ENCODE measurements at places on chromosomes 5 and 9.
A peak's percentile ranks its signal among the peaks of the same experiment; 100 is the strongest.

- ATAC-seq = no peak
These were observed 960 bp downstream of the NR2F1 start for GRCh38 chr5:93583768-93584595.

DNA sequence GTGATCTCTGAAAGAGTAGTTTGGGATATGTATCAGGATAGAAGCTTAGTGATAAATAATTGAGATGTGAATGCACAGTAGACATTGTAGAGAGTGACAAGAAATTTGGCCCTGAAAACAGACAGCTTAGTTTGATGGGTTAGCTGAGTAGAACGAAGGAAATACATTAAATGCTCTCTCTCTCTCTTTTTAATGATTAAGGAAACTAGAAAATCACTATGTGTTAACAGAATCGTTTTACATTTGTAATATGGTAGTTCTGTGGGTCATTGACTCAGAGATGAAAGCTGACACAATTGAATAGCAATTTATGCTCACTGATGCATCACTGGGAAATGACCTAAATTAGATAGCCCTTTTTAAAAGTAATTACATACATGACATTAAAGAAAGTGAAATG, 739.8 kb upstream of the PTPRD start:
- no peak for ATAC-seq

DNA sequence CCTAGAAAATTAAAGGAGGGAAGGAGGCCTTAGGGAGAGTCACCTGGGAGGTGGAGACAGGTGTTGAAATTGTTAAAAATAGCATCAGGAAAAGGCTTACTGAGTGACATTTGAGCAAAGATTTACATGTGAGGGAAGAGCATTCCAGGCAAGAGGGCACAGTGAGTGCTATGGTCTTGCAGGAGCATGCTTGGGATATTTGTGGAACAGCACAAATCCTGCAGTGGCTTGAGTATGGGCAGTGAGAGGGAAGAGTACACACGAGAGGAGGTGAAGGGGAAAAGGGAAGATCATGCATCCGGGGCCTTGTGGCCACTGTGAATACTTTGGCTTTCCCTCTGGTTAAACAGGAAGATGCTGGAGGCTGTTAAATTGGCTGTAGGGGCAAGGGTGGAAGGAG, 36.6 kb downstream of the ACER2 start:
- no peak for ATAC-seq

- no peak for ATAC-seq
These were observed 329.4 kb downstream of the IRX1 start for GRCh38 chr5:3925022-3925421.

DNA sequence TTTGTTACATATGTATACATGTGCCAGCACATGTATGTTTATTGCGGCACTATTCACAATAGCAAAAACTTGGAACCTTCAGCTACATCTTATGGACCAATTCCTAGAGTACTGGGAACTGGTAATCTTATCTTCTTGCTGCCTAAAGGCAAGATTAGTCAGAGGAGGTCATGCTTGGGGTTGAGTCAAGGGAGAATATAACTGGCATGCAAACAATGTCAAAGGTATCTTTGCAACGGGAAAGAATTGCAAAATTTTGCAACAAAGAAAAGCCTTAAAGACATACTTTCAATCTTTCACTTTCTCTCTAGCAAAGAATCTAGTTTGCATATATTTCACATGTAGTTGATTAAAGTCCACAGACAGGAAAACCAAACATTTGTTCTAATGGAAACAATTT, 145.2 kb downstream of the EDIL3 start:
- ATAC-seq = no peak

DNA sequence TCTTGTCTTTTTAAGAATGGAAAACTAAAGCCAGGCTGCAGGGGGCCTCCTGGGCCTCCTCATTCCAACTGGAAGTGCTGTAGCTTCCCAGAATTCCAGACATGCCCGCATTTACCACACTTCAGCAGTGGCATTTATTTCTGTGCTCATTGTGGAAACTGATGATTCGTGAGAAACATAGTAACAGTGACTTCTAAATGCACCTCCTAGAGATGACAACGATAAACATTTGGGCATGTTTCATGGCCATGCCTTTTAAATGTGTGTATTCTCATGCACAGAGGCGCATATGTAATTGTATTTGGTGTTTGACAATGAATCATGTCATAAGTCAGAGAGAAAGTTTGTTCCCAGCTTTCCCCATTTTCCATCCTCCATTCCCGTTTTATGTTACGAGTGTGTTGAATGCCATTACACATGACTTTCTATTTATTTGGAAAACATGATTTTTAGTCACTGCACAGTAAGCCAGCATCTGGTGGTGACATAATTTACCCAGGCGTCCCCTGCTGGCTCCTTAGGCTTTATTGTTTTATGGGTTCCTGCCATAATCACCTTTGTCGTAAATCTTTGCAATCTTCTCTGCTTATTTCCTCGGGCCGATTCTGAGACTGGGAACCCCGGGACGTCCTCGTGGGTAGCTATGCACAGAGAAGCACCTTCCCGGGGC, 68.8 kb upstream of the FCN2 start:
- ATAC-seq = no peak

DNA sequence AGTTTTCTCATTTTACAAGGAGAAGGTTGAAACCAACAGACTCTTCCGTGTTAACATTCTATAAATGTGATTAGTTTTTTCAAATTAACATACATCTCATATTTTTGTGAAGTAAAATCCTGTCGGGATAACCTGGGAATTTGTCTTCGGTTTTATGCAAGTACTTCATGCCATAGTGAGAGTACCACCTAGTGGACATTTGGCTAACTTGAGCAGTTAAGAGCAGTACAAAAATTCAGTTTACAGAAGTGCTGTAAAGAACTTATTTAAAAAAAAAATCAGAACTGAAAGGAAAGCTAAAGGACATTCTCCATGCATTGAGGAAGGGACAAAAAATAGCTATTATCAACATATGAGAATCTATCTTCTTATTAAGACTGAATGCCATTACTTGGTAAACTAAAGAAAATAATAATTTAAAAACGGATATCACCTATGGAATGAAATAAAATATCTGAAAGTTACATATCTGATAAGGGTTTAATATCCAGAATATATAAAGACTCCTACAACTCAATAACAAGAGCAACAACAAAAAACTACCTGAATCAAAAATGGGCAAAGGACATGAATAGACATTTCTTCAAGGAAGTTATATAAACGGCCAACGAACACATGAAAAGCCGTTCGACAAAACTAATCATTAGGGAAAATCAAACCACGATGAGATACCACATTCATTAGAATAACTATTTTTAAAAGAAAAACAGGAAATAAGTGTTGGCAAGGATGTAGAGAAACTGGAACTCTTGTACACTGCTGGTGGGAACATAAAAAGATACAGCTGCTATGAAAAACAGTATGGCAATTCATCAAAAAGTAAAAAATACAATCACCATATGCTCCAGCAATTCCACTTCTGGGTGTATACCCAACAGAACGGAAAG, 117.0 kb upstream of the GNA14 start:
- ATAC-seq = no peak

GRCh38 chr5:91670563-91670962, 287.4 kb upstream of the ARRDC3 start:
- ATAC-seq = no peak

- no peak for ATAC-seq
These were observed 128.3 kb downstream of the TLE1 start for GRCh38 chr9:81560851-81561732.

- no peak for ATAC-seq
These were observed 15.7 kb downstream of the NUDT12 start for GRCh38 chr5:103546858-103547257.

GRCh38 chr9:35110327-35110761, 5.3 kb downstream of the ATOSB start:
- ATAC-seq = no peak

DNA sequence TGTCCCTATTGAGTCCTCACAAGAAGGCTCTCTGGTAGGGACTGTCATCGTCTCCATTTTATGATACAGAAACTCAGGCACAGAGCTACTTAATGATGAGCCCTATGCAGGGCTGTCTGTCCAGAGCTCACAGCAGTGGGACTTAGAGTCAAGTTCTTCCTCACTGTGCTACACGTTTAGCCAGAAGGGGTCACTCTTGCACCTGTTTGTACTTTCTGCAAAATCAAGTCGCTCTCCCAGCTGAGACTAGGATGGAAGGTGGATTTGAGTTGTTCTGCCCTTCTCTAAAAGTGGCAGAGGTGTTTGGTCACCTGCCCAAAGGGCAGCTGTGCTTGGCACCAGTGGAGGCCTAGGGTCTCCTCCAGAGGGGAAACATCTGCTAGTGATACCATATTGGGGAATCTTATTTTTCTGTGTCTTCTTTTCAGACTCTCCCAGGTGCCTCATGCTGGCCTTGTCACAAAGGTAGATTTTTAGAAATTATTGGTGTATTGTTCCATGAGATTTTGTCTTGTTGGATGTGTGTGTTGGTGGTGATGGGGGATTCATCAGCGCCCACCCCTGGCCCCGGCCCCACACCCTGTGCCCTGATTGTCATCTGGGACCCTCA, 104.2 kb downstream of the PPARGC1B start:
- peak; percentile 24 for ATAC-seq

GRCh38 chr9:92618633-92619225, 51.2 kb downstream of the IPPK start:
- ATAC-seq = no peak

DNA sequence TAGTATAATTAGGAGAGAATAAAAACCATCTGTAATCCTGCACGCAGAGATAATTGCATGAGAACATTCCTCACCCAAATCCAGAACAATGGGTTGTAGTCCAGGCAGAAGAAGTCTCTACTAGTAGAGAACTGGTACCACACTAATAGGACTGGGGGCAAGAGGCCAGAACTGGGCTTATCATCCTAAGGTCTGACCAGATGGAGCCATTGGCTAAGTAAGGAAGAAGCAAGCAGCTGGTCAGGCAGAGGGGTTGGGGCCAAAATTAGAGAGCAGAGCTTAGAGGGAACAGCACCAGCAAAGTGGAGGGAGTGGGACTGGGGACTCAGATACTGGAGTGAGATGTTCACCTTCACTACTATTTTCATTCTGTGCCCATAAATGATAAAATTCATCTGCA, 35.4 kb upstream of the MAP1B start:
- no peak for ATAC-seq

DNA sequence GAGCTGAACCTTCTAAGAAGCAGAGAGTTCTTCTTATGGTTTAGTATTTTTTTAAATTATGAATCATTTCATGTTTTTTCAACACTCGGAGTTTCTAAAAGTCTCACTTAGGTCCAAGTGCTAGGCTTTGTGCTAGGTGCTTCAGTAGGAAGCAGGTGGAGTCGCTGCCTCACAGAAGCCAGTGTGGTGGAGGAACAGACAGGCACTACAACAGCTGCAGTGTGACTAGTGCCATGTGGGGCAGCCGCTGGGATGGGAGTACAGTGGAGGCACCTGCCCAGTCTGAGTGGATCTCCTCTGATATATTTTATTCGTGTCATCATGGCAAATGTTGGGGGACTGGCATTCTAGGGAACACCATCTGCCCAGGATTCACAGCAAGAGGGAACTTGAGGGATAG, 15.3 kb downstream of the PCDHGC5 start:
- ATAC-seq = no peak

DNA sequence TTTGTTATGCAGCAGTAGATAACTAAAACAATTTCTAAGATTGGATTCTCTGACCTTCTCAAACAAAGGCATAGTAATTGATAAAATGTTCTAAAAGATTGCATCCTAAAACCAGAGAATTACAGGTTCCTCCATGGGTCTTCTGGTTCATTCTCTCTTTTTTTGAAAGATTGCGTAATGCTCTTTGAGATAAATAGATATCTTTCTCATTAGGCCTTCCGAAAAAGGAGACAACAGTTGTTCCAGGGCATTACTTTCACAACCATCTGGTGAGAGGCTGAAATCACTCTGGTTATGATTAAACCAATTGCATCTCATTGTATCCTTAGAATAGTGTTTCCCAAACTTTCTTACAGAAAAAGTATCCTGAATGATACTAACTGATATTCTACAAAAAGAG, 174.7 kb upstream of the NREP start:
- no peak for ATAC-seq

DNA sequence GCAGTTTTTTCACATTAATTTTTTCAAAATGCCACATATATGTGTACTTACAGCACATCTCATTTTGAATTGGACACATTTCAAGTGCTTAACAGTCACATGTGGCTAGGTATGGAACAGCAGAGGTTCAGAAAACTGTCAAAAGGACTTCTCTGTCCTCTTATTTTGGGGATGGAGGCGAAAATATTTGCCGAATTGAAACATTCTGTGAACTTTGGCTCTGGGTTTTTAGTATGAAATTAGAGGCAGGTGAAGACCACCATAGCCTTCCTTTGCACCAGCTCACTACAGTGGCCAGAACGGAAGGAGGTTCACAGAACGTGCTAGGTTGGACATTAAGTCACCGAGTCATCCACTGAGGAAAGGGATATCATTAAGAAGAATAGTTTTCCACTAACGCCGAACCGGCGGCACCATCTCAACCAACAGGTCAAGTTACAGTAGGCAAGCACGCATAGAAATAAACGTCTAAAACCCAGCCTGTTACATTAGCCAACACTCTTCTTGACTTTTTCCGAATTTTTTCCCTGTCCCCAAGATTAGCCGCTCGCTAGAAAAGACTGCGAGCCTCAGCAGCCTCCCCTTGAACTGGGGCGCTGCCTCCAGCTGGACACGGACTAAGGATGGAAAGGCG, 1.8 kb upstream of the TLE4 start:
- no peak for ATAC-seq

DNA sequence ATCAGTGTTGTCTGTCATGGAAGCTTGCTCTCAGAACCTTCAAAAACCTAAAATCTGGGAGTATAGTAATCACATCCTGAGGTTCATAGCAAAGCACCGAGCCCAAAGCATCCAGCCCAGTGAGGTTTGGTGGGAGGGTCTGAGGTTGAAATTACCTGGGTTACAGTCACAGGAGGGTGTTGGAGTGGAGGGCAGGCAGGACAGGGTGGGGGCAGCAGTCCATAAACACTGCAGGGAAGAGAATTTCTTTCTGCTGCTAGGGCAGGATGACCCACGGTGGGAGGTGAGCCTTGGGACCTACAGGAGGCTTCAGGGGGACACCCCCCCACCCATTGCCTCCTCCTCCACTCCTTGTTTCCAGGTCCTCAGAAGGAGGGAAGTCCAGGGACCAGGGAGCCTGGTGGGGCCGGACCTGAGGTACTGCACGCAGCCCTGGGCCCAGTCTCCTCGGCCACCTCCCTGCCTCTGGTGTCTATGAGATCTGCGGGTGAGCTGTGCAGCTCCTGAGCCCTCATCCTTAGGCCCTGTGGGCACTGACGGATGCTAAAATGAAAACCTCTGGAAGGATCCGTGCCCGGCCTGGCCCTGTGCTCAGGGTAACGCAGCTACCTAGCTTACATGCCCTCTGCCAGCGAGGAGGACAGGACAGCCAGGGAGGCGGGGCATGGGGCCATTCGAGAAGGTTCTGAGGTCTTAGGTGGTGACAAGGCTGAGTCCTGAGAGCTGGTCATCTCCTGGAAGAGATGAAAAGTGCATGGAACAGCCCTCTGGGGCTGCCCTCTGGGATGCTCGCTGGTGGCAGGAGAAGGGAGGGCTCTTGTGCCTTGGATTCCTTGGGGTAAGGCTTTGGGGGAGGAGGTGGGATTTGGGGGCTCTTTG, 1.8 kb upstream of the ADCY2 start:
- no peak for ATAC-seq
